Pancreas (tissue), 10 donors: ENCODE measurements at places on chromosomes 16 and 17. TPM values are rescaled to one million over a fixed set of nuclear protein-coding genes. Genes with fewer than 3 reads are reported as not detected.
A peak's percentile ranks its signal among the peaks of the same experiment; 100 is the strongest.

GRCh38 chr16:88381820-88382451 is 823 bp upstream of the ZNF469 start:
- no peak for DNase-seq

Gene CCL8
- not detected for total RNA-seq

DNA sequence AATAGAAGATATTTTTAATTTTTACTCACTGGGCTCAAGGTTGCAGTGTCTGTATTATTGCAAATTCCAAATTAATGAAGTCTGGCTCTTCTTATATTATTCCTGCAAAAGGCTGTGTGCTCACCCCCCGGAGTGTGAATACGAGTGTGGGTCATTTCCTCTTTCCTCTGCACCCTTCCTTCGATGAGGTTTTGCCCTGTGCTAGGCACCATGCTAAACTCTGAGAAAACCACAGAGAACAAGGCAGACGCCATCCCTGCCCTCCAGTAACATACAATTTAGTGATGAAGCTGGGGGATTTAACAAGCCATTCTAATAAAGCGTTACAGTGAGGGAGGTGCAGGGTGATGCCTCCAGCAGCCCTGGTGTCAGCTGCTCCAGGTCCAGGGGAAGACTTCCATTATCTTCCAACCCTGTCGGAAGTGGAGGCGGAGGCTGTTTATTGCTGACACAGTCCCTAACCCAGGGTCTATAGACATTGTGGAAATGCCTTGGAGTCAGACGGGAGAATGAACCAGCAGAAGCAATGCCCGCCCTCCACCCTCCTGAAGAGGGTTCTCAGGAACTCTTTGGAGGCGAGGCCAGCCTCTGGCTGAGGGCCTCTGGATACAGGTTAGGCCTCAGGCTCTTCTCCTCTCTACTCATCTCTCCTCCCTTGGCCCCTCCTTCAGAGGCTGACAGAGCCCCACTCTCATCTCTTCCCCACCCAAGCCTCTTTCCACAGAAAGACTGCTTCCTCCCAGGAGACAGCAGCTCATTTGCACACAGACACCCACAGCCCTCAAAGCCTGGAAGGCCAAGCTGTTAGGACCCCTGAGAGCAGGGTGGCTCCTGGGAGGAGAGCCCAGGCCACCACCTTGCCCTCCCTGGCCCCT is 2.0 kb upstream of the ACE start:
- DNase-seq: no peak

DNA sequence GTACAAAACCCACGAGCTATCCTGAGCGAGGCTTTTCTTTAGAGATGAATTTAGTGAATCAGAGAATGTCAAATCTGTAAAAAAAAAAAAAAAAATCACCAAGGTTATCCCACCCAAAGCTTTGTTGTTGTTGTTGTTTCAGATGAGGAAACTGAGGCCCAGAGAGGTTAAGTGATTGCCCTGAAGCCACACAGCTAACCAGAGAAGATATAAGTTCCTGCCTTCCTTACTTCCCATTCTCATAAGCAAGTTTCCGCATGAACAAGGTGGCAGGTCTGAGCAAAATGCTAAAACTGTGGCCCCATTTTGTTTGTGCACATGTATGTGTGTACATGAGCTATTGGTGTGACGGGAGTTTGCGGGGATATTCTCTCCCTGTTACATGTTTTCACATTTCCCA is 352.1 kb upstream of the ZFHX3 start:
- DNase-seq: no peak

Gene FOXN1
- not detected for total RNA-seq

GRCh38 chr16:11437069-11437468 is 91.8 kb downstream of the RMI2 start:
- no peak for DNase-seq

DNA sequence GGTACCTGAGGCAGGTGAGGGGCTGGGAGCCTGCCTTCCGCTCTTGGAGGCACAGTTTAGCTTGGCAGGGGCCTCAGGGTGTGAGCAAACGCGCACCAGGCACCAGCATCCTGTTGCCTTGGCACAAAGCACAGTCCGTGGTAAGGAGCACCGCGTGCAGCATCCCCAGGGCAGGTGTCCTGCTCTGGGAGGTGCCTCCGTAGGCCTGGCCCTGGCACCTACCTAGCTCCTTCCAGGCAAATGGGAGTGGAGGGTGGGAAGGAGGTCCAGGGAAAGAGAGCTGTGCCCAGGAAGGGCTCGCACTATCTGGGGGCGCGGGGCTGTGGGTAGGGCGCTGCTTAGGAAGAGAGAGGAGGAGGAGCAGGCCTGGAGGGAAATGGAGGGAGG is 3.1 kb upstream of the GSE1 start:
- peak; percentile 82 for DNase-seq

GRCh38 chr17:66426397-66427033 is 124.1 kb downstream of the PRKCA start:
- DNase-seq: no peak

Gene CCL1
- not detected for total RNA-seq

DNA sequence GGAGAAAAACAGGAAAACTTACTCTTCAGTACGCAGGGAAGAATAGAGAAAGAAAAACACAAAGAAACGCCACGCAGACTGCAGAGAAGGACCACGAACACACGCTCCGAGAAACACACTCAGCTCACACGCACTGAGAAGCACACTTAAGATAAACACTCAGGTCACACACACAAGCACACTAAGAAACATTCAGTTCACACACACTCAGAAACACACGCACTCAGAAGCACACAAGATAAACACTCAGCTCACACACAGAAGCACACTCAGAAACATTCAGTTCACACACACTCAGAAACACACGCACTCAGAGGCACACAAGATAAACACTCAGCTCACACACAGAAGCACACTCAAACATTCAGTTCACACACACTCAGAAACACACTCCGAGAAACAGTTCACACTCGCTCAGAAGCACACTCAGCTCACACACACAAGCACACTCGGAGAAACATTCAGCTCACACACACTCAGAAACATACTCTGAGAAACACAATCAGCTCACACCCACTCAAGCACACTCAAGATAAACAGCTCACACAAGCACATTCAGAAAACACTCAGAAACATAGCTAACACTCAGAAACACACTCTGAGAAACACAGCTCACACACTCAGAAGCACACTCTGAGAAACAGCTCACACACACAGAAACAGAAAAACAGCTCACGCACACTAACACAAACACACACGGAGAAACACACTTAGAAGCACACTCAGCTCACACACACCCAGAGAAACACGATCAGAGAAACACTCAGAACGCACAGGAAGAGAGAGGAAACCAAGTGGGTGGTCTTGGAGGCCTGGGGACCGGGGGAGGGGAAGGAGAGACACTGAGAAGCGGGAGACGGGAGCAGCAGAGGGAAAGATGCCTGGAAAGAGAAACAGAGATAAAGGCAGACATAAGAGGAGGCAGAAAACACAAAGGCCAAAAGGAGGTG is 908 bp downstream of the TMEM98 start:
- DNase-seq: no peak

Gene KRT39
- not detected for total RNA-seq
